Stimulated activated CD8-positive, alpha-beta memory T cell treated with anti-CD3 and anti-CD28 coated beads, Interleukin-12 subunit alpha, Interleukin-12 subunit beta, amount 100 ng/mL, for 1 hour (primary cell): ENCODE measurements at places on chromosomes 1 and 21.

DNA sequence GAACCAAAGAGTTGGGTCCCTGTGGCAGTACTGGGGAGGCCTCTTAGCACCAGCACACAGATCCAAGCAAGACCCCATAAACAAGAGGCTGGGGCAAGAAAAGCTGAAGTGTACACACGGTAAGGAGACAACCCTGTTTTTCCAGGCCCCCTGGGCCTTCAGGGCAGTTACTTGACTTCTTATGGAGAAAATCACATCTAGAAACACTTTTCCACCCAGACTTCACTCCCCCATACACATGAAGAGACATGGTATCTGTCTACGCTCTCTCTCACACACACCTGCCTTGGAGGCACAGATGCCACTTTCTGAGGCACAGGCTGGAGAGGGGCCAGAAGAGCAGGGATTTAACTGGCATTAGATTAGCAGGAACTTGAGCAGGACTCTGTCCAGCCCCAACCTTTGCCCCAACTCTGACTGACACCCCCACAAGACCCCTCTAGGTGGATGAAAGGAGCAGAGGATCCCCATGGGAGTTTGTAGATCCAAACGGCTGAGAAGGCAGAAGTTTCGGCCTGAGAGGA lies 2.2 kb downstream of the CERS2 start:
- DNase-seq: no peak

DNA sequence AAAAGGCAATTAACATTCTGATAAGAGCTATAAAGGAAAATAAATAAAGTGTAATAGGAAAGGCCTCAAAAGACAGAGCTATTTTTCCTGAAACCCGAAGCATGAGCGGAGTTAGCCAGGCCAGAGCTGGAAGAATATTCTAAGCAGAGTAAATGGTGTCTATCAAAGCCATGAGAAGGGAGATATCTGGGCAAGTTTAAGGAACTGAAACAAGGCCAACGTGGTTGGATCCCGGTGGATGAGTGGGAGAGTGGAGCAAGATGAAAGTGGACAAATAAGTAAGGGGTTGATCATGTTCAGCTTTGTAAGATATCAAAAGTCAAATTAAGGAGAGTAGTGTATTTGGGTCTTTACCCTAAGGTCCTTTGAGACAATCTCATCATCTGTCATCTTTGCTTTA lies 234.0 kb downstream of the TM2D1 start:
- no peak for DNase-seq

DNA sequence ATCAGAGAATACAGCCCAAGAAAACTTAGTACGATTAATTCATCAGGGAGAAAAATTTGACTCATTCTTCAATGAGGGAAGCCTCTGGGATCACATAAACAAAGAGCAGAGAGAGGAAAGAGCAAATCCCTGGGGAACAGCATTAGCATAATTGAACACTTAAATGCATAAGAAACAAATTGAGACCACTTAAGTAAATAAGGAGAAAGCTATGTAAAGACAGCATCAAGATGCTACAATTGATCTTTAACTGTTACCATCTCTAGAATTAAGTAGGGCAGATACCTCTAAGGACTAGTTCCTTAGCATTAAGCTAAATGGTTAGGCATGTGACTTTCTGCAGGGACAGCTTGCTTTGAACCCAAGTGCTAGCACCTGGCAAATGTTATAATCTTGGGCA lies 265.1 kb upstream of the NEGR1 start:
- no peak for DNase-seq

- no peak for DNase-seq
Observed at GRCh38 chr1:45836451-45836850, 33.0 kb downstream of the MAST2 start.

GRCh38 chr1:26287033-26287711 lies 7.3 kb downstream of the SH3BGRL3 start:
- DNase-seq: no peak

GRCh38 chr21:29989634-29990234 lies 49.9 kb upstream of the GRIK1 start:
- no peak for DNase-seq

DNA sequence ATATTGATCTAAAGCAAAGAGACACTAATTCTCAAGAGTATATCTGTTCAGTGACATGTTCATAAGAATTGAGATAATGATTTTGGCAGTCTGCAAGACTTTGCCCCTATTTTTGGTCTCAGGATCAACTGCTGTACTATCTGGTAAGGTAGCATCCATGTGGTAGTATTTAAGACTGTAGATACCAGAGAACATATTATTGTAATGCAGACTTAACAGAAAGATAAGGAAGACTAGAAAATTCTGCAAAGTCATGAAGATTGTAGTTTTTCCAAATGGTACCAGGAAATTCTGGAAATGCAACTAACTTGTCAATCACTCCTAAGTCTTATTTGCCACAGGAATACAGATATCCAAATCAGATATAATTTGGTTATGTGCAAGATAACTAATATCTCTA lies 35.1 kb downstream of the RNF2 start:
- no peak for DNase-seq

DNA sequence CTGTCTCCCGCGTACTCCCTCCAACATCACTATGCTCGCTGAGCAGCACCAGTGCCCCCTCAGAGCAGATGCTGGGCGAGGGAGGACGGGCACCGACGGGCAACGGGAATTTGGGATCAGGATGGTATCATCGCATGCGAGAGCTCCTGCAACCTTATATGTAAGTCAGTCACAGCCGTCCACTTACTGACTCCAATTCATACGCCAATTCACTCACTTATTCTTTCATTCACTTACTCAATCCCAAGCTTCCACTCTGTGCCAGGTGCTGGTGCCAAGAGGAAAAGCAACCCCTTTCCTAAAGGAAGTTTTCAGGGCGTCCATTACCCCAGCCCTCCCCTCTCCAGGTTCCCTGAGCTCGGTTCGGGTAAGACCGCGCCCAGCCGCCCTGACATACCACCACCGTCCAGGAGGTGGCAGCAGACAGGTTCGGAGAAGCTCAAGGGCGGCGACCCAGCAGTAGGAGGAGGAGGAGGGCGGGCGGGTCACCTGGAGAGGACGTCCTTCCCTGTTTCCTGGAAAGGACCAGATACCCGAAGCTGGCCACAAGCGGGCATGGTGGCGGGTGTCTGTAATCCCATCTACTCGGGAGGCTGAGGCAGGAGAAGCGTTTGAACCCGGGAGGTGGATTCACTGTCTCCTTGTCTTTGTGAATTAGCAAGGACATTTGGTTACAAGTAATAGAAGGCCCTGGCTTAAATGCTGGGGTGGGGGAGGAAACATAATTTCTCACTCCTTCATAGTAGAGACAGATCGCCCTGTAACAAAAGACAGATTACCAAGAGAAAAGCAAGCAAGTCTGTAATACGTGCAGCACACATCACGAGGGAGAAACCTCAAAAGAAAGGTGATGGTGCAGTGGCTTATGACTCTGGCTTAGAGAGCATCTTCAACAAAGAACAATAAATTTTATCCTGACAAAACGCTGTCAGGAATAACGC lies 7.6 kb upstream of the IL22RA1 start:
- DNase-seq: peak; percentile 78

DNA sequence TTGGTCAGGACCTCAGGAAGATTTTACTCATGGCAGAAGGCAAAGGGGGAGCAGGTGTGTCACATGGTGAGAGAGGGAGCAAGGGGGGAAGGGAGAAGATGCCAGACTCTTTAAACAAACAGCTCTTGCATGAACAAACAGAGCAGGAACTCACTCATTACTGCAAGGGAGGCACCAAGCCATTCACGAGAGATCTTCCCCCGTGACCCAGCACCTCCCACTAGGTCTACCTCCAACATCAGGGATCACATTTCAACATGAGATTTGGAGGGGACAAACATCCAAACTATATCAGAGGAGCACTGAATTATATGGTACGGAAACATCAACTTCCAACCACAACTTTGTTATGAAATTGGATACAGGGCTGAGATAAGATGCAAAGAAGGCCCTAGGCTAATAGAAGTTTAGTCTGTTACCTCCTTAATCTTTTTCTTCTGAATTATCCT lies 164.9 kb downstream of the ST6GALNAC3 start:
- no peak for DNase-seq

GRCh38 chr1:89743788-89744187 lies 77.0 kb upstream of the LRRC8D start:
- DNase-seq: no peak

GRCh38 chr1:87106144-87106543 lies 191.7 kb downstream of the HS2ST1 start:
- DNase-seq: no peak

GRCh38 chr1:77038000-77038399 lies 170.7 kb downstream of the ST6GALNAC5 start:
- DNase-seq: no peak

DNA sequence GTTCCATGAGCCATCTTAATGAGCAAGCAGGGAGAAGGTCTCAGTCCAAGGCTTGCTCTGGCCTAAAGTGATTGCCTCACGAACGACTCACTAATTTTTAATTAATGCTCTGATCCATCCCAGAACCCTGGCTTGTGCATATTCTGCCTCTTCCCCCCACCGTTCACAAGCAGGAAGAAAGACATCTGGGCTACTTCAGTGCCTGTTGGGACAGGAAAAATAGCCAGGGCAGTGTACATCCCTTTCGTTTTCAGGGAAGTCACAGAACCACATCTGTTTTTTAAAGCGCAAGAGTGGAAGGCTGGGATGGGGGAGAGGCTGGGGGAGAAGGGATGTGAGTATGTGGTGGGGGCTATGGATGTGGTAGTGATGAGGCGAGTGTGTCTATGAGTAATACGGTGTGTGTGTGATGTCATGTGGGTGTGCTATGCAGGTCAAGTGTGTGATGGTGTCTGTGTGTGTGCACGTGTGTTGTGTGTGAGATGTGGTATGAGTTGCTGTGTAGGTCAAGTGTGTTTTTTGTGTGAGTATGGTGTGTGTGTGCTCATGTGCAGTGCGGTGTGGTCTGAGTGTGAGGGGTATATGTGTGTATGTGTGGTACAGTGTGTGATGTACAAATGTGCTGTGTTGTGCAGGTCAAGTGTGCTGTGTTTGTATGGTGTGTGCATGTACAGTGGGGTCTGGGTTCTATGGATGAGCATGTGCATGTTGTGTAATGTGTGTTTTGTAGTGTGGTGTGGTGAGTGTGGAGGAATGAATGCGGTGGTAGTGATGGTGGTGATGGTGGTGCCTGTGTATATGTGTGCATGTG lies 64.9 kb upstream of the SYT6 start:
- no peak for DNase-seq

GRCh38 chr1:214979191-214979590 lies 103.3 kb upstream of the KCNK2 start:
- DNase-seq: no peak

DNA sequence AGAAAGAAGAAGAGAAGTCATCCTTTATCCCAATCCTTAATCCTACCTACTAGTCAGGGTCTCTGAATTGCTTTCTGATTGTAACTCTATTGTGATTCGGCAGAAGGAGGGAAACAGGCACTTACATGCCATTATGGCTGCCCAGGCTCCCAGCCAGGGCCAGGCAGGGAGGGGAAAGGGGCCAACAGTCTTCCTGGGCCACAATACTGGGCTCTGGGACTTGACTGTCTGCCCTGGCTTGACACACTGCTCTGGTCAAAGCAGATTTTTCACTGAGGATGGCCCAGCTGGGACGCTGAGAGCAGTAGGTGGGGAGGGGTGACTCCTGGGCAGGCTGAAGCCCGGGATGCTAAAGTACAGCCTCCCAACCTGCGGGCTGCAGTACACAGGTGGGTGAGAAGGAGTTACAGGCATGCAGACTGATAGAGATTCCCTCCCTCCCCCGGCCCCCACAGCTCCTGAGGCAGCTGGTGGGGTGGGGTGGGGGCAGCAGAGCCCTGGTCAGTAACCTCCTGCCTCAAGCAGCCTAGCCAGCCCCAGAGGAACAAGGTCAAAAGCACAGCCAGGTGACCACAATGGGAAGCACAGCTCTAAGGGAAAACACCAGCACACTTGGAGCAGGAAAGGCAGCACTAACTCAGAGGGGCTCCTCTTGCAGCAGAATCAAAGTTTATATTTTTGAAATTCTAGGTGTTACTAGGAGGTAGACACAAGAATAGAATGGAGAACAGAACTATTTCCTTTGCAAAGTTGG lies 25.3 kb downstream of the KCND3 start:
- no peak for DNase-seq

DNA sequence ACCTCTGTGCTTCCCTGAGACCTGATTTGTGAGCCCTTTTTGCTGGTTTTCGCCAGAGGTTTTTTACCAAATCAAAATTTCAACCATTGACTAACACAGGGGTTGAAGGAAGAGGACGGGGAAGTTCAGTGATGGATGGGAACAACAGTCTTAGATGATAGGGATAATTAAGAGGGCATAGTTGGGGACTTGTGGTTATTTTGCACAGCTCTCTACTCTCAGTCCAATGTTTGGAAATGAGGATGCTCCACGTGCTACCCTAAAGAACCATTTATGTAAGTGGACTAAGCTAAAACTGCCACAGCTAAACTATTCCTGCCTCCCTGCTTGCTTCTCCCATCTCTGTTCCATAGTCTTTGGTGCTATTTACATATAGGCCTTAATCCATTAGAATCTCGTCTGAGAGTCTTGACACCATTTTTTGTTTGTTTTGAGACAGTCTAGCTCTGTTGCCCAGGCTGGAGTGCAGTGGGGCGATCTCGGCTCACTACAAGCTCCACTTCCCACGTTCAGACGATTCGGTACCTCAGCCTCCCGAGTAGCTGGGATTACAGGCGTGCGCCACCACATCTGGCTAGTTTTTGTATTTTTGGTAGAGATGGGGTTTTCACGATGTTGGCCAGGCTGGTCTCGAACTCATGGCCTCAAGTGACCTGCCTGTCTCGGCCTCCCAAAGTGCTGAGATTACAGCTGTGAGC lies 684 bp upstream of the MCL1 start:
- DNase-seq: no peak

GRCh38 chr1:231420299-231420958 lies 1.7 kb downstream of the EGLN1 start:
- no peak for DNase-seq

- DNase-seq: no peak
Observed at GRCh38 chr1:177287270-177287669, 116.5 kb downstream of the BRINP2 start.

DNA sequence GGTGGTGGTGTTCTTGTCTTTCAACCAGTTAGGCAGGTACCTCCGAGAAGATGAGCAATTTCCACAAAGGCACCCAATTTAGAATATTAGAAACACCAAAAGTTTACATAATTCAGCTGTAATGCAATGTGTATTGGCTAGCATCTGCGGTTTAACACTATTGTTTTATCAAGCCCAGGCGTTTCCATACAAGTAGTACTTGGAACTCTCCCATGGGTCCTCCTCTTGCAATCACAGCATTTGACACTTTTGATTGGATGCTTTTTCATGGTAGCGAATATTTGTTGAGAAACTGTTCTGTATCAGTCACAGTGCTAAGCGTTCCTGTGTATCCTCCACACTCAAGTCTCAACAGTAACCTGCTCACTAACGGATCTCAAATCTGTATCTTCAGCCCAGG lies 20.1 kb upstream of the MAP1LC3C start:
- no peak for DNase-seq

GRCh38 chr1:239831577-239832355 lies 259.9 kb upstream of the FMN2 start:
- DNase-seq: no peak

DNA sequence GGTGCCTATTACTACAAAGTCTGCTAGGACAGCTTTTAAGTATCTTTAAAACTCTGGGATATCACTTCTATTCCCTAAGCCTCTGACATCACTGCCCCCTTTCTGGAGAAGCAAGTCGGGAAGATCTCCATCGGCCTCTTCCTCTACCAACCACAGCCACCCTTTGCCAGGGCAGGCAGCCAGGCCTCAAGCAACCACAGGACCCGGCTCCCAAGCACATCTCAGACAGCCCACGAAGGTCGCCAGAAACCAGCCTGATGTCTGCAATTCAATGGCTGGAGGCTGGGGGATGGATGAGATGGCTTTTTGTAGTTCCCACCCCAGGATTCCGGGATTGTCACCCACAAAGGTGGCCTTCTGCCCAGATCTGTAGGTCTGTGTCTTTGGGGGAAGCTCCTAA lies 70.7 kb downstream of the LGR6 start:
- DNase-seq: no peak

- DNase-seq: no peak
Observed at GRCh38 chr1:77991638-77992037, 12.8 kb upstream of the FUBP1 start.
